ENCODE measurements at places on chromosomes 7 and 10.

DNA sequence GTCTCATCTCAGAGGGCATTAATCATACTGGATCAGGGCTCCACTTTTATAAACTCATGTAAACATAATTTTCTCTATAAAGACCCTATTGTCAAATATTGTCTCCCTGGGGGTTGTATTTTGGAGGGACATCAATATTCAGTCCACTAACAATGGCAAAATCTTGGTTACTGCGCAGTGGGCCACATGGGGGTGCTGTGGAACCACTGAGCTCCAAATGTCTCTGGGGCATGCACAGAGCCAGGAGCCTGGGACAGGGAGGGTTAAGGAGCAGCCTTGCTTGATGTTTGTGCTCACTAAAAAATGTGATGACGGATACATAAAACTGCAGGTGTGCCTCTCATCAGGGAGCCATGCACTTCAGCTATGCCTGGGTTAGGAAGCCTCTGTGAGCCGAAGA, 62.1 kb upstream of the PRSS58 start:
- DNase-seq = no peak

DNA sequence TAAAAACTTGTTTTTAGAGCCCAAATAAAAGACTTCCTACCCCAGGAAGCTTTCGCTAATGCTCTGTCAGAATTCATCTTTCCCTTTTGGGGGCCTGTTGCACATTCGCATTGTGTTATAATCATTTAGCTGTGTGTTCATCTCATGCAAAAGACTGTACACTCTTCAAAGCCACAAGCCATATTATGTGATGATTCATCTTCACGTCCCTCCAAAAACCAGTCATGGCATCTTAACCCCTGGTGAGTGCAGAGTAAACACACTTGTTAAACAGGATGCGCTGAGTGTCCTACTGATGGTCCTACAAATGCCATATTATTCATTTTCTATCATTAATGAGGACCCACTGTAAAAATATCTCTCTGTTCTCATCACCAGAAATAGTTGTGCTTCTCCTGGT, 235.4 kb downstream of the KIAA1217 start:
- DNase-seq = no peak

GRCh38 chr7:98251231-98251600, 816 bp downstream of the TECPR1 start:
- DNase-seq = no peak

DNA sequence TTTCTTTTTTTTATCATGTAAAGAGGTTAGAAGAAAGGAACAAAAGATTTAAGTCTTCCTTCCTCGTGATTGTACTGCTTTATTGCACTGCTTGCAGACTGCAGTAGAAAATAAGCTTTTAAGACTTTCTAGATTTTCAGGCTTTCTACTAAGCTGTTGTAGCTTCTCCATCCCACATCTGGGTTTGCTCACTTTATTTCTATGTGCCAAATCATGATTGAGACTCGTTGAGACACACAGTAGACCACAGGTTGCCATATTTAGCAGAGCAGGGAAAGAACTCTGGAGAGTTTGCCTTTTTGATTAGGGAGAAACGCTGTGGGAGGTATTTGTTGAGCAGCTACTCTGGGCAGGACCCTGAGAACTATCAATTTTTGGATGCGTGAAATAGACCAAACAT, 89.2 kb upstream of the BTBD16 start:
- DNase-seq = no peak

GRCh38 chr10:44293306-44293778, 91.6 kb downstream of the CXCL12 start:
- DNase-seq = no peak

DNA sequence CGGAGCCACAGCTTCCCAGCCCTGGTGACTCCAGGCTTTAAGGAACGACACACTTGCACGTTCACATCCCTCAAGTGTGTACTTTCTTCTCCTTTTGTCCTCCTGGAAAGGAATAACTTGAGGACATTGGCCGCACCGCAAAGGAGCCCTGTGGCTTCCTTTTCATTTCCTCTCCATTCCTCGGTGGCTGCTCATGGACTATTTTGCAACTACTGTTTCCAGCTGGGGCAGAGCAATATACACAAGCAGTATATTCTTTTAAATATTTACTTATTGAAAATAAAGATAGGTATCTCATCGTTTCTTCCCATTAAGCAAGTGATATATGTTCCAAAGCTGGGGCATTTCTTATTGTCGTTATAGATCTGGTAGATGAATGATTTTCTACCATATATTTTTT, 97.2 kb upstream of the LYZL1 start:
- no peak for DNase-seq

Measured in stimulated activated CD8-positive, alpha-beta memory T cell treated with anti-CD3 and anti-CD28 coated beads, Interleukin-2, amount 100 ng/mL, for 1 hour (primary cell).